ENCODE measurements at places on chromosomes 1 and 21.

- no peak for DNase-seq
Measured at GRCh38 chr1:164636757-164637156, 77.8 kb downstream of the PBX1 start.

DNA sequence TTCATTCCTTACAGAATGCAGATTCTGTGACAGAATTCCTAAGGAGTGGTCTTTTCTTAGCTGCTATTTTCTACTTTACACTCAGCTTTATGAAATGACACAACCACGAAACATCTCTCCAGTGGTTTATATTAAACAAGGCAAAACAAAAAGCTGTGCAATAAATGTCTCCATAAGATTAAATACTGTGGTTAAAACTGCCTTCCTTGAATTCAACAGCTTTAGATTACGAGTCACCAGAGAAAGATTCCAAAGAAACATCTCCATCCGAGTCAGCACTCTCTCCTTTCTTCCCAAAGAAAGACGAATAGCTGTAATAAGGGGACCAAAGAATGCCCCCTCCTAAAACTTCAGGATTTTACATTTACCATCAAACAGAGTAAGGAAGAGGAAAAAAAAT is 4.6 kb upstream of the C1orf87 start:
- no peak for DNase-seq

- no peak for DNase-seq
Measured at GRCh38 chr1:173474097-173474779, 2.9 kb upstream of the PRDX6 start.

GRCh38 chr1:39344394-39345154 is 140.1 kb downstream of the MACF1 start:
- no peak for DNase-seq

- no peak for DNase-seq
Measured at GRCh38 chr1:112546076-112546475, 37.3 kb downstream of the WNT2B start.

GRCh38 chr1:192809307-192810252 is 741 bp downstream of the RGS2 start:
- DNase-seq: peak; percentile 32

- no peak for DNase-seq
Measured at GRCh38 chr1:91502672-91503184, 2.1 kb downstream of the CDC7 start.

DNA sequence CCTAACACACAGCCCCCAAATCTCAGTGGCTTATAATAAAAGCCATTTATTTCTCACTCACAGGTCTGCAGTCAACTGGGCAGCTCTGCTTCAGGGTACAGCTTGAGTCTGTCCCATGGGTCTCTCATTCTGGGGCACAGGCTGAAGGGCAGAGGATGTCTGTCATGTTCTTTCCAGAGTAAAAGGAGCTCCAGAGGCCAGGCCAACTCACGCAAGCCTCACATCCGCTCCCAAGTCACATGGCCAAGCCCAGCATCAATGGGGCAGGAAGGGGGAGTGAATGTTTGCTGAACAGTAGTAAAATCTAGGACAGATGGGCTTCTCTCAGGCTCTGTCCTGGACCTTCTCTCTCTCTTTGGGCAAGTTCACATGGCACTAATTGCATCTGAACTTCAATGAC is 7.1 kb upstream of the SSBP3 start:
- DNase-seq: no peak

DNA sequence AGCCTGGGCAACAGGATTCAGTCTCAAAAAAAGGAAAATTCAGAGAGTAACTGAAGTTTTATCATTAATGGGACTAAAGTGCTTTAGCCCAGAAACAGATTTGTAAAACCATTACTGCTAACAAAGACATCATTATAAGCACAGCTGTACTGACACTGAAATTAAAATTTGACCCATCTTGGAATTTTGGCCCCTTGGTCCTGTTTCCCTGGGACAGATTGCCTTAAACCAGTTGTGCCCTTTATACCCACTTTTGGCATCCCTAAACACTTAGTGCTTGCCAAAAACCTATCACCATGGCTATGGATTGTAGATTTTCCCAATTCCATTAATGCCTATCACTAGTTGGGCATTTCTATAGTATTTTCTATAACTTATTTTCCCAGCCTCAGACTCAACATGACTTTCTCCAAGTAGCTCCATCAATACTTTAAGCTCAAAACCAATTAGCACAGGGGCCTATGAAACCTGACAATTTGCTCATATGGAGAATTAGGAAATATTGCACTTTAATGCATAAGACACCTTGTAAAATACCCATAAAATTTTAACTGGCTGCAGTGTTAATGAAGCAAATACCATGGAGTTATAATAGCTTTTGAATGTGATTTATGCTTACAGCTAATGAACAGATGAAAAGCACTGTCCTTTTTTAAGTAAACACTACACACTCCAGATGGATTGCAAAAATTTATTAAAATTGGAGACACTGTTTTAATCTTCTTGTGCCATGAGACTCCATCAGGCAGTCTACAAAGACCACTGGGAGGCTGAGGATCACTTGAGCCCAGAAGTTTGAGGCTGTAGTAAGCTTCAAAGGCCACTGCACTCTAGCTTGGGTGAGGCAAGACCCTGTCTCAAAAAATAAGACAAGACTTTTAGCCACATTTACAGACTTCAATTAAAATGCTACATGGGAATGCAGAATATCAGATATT is 4.3 kb downstream of the GAS5 start:
- no peak for DNase-seq

DNA sequence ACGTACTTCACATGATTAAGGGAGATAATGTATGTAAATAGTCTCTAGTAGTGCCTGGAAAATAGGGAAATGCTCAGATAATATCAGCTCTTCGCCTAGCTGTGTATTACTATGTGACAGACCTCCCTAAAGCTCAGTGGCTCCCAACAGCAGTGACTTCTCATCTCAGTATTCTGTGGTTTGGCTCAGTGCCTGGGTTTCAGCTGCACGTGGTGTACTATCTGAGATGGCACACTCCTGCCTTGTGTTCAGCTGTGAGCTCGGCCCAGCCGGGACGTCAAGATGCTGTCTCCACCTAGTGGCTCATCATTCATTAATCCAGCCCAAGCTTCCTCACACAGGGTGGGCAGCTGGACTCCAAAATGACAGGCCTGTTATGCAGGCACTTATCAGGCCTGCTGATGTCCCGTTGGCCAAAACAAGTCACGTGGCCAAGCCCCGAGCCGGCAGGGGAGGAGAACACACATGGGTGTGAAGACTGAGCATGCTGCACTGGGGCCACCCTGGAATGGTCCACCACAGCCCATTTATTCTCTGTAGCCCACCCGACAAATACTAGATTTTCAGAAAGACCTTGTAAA is 17.8 kb downstream of the SLFNL1 start:
- DNase-seq: peak; percentile 76

DNA sequence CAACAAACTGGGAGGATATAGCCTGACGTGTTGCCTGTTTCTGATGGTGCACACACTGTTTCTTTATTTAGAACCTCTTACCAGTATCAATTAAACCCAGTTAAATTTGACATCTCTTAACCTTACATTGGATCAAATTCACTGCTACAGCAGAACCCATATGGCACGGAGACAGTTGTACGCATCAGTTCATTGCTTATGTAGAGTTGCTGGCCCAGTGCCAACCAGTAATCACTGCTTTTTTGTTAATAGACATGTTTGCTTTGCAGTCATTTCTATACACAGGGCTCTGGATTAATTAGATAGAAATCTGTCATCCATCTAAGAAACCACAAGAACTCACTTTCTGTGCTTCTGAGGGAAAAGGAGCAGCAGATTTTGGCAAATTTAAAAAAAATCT is 154.0 kb downstream of the RWDD3 start:
- no peak for DNase-seq

- DNase-seq: no peak
Measured at GRCh38 chr1:60982539-60982938, 99.8 kb upstream of the NFIA start.

Data from activated effector memory CD4-positive, alpha-beta T cell treated with Interleukin-2 at 50 U/mL for 16 hours (primary cell).